CD4-positive, alpha-beta T cell treated with Interleukin-10 for 1 hour (primary cell): ENCODE measurements at places on chromosomes 1 and 21.

DNA sequence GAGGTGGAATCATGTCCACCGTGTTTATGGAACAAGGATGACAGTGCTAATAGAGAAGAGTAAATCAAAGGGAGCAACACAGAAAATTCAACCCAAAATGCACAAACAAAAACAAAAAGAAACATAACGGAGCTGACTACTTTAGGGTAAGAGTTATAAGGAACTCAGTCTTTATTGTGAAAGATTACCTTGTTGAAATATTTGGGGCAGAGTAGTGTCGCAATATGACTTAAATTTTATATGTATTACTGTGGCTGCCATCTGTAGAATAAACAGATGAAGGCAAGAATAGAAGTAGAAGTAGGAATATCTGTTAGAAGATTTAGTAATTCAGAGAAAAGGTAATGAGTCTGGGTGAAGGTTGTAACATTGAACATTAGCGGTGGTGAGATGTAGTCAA is 913.9 kb downstream of the BRINP3 start:
- no peak for DNase-seq

DNA sequence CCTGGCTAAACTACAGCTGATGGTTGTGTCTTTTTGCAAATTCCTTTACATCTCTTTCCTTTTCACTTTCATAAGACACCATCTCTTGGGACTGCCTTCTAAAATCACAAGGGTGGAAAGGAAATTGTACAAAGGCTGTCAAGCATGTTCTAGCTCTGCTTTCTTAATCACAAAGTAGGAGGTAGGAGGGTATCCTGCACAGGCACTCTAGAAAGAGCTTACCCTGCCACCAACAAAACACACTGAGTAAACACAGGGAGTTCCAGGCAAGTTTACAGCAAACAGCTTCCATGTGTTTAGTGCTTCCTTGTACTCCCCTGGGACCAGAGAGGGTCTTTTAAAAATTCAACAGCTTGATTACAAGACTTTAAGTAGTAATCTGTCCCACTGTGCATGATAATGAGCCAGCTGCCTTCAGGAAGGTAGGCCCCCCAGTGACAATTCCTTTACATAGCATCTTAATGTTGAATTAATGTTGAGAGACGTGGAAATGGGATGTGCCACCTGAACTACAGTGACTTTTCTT is 2.4 kb downstream of the PLPP3 start:
- DNase-seq: no peak

- no peak for DNase-seq
Measured at GRCh38 chr1:200048244-200048643, 20.7 kb downstream of the NR5A2 start.

- DNase-seq: no peak
Measured at GRCh38 chr1:21126324-21126723, 50.4 kb downstream of the EIF4G3 start.

DNA sequence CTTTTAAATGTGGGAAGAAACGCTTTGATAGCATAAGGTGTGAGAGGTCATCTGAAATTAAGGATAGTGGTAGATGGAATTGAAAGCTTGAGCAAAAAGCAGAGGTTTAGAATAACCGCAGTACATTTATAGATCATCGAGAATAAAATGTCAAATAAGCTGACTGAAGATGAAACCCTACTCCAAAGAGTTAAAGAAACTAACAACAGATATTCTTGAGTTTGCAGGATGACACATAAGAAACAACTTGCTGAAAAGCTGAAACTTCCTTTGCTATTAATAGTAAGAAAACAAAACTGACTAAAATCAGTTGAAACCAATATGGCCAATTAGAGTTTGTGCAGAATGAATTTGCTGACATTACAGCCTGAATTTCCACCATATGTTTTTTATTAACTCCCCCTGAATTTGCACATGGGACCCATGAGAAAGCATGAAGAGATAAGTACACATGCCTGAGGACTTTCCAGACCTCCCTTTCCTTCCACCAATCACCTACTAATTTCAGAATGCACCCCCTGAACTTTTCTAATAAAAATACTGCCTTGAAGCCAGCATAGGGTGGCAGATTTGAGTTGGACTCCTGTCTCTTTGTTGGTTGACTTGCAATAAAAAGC is 1.7 kb upstream of the C1orf185 start:
- DNase-seq: no peak

- DNase-seq: no peak
Measured at GRCh38 chr1:237873487-237874211, 17.1 kb downstream of the ZP4 start.

- DNase-seq: peak; percentile 74
Measured at GRCh38 chr1:27605796-27606707, 2.1 kb upstream of the AHDC1 start.

DNA sequence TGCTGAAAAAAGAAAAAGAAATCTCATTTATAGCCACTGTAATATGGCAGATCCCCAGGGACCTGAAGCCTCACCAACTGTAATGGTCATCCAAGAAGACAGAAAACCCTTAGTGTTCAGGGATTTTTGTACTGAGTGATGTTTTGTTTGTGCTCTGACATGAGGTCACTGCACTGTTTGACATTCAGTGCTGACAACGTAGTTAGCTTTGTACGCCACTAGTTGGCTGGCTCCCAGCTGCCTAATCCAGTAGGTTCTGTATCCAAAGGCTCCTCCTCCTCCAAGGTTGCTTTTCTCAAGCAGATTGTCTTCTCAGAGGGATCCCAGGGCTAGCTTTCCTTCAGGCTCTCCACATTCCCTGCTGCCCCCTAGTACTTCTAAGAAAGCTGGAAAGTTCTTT is 9.5 kb upstream of the YRDC start:
- no peak for DNase-seq

DNA sequence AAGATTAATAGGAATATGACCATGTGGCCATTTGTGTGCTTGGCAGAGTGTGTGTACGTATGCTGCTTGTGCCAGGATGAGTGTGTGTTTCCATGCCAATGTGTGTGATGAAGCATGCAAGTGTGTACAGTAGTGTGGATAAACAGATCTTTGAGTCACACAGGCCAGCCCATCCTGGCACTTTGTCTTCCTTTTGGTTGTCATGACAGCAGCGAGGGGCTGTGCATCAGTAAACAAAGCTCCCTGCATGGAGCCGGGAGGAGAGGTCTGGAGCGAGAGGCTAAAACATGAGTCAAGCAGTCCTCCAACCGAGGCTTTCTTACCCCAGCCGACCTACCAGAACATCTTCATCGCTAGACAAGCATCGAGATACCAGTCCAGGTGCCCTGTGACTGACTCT is 221.2 kb downstream of the CACNA1E start:
- DNase-seq: no peak

GRCh38 chr1:225877580-225877979 is 4.6 kb downstream of the TMEM63A start:
- peak; percentile 25 for DNase-seq

DNA sequence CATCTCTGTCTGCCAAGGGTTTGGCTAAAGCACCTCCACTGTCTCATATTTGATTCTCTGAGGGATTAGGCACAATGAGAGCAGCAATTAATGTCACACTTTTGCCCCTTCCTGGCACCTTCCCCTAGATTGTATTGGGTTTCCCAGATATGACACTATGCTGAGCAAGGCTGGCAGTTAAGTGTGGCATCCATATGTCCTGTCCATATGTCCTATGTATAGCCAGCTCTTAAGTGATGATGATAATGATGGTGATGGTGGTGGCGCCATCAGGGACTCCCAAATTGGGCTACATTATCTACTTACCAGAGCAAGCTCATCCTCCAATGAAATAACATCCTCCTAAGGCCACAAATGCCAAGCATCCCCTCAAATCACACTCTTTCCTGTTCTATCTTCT is 13.5 kb upstream of the LORICRIN start:
- DNase-seq: no peak

DNA sequence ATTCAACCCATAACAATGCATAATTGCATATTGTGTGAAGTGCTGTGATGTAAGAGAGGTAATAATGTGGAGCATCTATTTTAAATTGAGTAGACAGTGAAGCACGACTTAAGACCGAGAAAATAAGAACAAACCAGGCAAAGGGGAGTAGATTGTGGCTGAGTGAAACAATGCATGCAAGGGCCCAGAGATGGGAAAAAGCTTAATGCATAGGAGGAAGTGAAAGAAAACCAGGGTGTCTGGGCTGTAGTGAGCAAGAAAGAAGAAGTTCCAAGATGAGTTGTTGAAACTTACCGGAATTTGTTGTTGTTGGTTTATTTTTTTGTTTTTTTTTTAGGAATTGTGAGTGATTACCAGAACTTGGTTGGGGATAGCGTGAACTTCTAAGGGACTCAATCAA is 104.7 kb downstream of the SNX7 start:
- DNase-seq: no peak

- no peak for DNase-seq
Measured at GRCh38 chr1:116740746-116741145, 13.5 kb upstream of the CD2 start.

DNA sequence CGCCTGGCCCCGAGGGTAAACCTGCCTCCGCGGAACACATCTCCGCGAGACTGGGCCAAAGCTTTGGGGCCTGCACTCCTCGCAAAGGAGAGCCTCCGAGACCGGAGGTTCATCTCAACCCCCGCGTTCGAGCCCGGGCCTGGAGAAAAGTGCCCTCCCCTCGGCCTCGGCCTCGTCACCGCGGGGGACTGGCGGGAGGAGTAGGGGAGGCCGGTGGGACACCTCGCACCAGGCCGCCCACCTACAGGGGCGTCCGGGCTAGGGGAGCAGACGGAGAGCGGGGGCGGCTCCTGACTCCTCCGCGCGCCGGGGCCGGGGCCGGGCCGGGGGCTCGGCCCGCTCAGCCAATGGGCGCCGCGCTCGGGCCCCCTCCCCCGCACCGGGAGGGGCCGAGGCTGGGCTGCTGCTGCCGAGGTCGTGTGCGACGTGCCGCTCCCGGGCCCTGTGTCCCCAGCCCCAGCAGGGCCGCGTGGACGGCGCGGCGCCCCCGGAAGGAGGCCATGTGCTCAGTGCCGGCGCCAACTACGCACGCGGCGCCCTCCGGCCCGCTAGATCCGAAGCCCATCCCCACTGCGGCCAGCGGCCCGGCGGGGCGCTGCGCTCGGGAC is 684 bp downstream of the SLC2A1 start:
- peak; percentile 65 for DNase-seq

DNA sequence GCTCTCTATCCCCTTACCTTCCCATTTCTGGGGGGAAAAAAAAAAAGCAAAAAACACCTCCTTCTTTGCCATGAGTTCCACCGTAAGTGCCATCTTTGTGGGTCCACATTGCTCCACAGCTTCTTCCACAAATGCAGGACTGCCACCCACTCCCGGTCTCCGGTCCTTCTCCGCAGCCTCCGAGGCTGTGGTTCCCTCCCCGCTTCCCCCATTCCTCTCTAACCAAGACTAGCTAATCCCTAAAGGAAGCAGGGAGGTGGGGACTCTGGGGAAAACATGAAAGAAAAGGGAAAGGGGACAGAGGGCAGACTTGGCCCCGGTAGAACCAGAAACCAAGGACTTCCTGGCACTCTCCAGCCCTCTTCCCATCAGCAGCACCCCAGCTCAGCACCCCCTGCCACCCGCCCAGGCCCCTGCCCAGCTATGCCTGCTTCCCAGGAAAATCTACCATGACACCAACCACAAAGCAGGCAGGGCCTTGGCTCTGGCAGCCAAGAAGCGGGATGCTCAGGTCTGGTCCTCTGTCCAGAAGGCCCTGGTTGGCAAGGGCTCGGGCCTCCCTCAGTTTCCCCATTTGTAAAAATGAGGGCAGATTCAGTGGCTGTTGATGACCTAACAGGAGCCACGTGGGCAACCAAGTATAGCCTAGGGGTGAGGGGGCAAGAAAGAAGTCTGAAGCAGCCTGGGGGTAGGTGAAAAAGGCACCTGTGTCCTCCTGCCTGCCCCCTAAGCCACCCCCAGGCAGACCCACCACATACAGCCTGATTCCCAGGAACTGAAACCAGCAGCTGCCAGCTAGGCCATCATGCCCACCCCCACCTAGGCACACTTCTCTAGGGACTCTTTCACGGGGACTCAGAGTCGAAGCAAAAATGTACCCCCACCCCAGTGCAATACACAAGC is 2.5 kb downstream of the EPHA2 start:
- DNase-seq: no peak

DNA sequence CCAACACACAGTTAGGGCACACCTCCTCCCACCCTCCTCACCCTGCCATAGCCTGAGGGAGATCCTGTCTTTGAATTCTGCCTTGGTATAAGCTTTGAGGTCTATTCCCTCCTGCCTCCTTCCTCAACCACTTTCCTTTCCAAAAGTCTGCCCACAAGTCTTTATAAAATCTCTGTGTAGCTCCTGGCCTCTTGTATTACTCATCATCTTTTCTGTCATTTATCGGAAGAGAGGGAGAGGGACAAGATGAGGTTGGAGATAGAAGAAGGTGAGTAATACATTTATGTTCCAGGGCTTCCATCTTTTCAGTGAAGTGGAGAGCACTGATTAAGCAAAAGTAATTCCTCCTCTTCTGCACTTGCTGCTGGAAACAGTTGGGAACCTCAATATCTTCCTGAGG is 30.5 kb upstream of the EFCAB14 start:
- DNase-seq: no peak

- no peak for DNase-seq
Measured at GRCh38 chr1:63866084-63866483, 92.3 kb downstream of the ROR1 start.

DNA sequence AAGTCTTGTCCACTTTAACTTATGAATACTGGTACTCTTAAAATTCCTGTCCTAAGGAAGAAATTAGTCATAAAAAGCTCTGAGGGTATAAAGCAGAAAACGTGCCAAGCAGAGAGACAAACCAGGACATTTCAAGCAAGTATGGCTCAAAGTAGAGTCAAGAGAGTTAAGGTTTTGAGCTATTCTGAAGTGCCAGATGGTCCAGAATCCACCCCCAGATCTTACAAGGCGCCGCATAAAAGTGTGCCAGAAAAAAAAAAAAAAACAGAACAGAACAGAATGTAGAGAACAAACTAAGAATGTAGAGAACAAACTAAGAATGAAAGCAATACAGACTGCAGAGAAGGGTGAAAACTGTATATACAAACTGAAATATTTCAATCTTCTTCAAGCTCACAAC is 12.5 kb downstream of the EPS15 start:
- no peak for DNase-seq

DNA sequence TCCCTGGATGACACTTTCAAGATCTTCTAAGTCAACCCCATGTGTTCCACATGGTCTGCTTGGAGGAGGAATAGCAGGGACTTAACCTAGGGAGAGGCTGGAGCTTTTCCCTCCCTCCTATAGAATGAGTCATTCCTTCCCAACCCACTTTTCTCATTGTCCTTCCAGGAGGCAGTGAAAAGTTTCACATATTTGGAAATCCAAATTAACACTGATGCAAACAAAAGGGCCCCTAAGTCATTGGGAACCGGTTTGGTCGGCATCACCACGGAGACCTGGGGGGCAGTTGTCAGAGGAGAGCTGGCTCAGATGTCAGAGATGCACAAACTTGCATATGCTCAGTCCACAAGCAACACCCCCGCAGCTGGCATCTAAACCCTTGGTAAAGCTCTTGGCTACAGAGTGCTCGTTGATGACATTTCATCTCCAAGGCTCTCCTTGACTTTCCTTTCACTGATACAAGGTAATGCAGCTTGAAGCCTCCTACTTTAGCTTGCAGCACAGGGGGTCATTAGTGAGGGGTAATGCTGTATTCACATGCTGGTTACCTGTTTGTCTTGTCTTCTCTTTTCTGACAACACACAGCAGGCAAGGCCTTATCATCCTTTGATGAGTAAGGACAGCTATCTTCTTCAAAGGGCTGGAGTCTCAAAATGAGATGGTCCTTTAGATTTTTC is 12.3 kb upstream of the LRRC8D start:
- no peak for DNase-seq
